ENCODE measurements at places on chromosomes 16 and 17.

GRCh38 chr16:81558444-81559175 lies 114.0 kb downstream of the CMIP start:
- no peak for DNase-seq

- no peak for DNase-seq
Observed at GRCh38 chr17:80453126-80453997, 23.0 kb downstream of the NPTX1 start.

- DNase-seq = no peak
Observed at GRCh38 chr16:11742093-11742535, 543 bp downstream of the TXNDC11 start.

DNA sequence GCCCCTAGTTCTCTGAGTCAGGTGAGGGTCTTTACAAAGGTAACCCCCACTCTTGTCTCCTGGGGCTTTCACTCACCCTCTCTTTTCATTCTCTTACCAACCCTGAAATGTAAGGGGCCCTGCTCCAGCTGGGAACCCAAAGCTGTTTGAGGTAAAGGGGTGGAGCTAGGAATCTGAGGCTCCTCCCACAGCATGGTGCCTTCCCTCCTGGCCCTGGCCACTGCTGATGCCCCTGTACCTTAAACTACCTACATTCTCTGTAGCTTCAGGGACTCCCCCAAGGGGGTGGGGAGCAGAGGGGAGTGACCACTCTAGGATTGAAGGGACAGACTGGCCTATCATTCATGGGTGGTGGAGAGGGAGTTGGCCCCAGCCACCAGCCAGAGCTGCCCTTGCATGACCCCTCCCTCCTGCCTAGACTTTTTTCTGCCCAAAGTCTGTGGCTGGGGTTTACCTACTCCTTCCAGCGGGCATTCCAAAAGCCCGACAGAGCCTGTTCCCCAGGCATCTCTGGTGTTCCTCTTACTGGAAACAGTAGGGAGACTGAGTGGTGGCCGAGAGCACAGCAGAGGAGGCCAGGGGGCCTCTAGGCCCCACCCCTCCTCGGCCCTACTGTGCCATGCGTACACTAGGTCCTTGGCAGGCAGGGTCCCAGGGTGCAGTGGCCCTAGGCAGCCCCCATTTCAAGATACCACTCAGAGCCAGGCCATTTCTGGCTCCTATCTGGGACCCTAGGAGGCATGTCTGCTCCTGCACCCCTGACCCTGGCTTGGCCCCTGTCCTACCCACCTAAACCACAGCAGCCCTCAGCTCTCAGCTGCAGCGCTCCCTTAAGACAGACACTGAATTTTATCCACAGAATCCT lies 9.5 kb downstream of the DOK4 start:
- DNase-seq = no peak

- no peak for DNase-seq
Observed at GRCh38 chr17:81926451-81927151, 934 bp downstream of the MAFG start.

DNA sequence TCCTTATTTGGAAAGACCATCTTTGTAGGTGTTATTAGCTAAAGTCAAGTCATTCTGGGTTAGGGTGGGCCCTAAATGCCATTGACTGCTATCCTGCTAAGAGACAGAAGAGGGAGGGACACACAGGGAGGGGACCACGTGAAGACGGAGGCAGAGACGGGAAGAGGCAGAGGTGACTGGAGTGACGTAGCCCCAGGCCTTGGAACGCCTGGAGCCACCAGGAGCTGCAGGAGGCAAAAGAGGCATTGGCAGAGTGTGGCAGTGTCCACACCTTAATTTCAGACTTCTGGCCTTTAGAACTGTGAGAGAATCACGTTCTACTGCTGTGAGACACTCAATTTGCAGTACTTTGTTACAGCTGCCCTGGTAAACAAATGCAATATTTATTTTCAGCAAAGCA lies 13.3 kb downstream of the AFMID start:
- no peak for DNase-seq

- DNase-seq = no peak
Observed at GRCh38 chr17:29909236-29910003, 20.6 kb downstream of the SSH2 start.

DNA sequence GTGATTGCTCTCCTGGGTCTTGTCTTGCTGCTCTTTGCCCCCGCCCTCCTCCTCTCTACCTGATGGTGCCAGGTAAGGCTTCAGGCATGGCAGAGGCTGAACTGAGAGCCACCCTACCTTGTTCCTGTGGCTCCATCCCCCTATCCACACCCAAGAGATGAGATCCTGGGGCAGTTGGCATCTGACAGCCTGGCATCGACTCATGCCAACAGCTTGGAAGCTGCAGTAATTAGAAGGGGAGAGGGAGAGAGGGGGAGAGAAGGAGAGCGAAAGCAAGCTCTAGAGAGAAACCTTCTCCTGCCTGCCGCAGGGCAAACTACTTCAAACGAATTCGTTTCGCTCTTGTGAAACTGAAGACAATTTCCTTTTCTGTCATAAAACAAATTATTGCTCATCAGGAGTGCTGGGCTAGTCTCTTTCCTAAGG lies 13.8 kb upstream of the SP6 start:
- no peak for DNase-seq

DNA sequence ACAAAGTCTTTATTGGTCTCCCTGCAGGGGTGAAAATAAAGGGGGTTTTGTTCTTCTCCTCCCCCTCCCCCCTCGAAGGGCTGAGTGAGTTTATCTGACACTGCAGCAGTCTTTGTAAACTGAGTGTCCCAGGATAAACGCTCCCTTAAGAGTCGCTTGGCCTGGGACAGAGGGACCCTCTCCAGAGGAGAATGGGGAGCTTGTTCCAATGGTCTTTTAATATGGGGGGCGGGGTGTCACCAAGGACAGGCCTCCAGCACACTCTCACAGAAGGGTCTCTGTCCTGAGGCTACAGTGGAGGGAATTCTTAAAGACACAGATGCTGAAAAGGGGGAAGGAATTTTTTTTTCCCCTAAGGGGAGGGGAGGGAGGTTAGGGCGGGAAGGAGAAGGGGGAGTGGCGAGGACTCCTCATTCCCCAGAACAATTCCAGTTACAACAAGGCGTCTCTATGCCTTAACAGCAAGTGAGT lies 455.5 kb downstream of the SOX9 start:
- DNase-seq = no peak

DNA sequence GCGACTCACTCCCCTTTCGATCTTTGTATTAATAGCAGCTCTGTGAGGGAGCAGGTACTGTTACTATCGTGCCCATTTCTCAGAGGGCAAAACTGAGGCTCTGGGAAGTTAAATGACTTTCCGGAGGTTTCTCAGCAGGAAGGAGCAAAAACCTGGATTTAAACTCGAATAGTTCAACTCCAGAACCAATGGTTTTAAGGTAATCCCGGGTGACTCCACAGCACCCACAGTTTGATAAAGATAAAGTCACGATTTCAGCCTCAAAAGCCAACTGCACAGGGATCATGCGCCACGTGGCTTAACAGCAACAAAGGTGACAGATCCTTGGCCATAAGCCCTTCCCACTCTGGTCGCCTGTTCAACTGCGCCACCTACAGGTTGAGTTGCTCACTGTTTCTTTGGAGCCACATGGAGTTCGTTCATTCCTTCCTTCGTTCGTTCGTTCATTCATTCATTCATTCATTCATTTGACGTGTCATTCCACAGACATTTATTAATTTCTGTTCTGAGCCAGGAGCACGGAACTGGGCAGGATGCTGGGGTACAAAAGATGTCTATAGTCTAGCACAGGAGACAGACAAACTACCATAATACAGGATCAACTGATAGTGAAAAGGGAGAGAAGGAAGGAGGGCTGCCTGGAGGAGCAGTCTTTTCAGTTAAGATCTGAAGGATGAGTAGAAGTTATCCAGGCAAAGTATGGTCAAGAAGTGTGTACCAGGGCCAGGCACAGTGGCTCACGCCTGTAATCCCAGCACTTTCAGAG lies 134.8 kb downstream of the HS3ST2 start:
- peak; percentile 14 for DNase-seq

DNA sequence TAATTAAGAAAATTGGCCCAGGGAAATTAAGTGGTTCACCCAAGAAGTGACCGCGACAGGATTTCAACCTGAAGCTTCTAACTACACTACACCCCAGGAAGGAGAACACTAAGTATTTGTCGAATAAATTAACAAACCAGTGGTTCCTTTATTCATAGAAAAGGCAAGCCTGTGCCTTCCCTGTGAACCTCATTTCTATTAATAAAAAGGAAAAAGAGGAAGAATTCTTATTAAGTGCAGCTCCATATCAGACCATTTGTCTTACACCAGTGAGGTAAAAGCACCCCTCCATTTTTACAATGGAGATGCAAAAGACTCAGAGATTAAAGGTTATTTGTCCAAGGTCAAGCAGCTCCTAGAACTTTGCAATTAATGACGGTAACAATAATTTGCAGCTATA lies 1.7 kb downstream of the COPS3 start:
- DNase-seq = no peak

- no peak for DNase-seq
Observed at GRCh38 chr16:88358023-88358420, 24.7 kb upstream of the ZNF469 start.

Measured in forelimb muscle (tissue), 1 donor.